ENCODE measurements at places on chromosomes 11 and 22.
A peak's percentile ranks its signal among the peaks of the same experiment; 100 is the strongest.

- DNase-seq = no peak
Observed at GRCh38 chr22:37427135-37427710, at the start of gene ELFN2. Gene ELFN2 (minus strand): TSS chr22:37427479. CDS start chr22:37375534, 51,945 bp downstream.

GRCh38 chr11:84799112-84799511, 828.0 kb downstream of the DLG2 start:
- no peak for DNase-seq

DNA sequence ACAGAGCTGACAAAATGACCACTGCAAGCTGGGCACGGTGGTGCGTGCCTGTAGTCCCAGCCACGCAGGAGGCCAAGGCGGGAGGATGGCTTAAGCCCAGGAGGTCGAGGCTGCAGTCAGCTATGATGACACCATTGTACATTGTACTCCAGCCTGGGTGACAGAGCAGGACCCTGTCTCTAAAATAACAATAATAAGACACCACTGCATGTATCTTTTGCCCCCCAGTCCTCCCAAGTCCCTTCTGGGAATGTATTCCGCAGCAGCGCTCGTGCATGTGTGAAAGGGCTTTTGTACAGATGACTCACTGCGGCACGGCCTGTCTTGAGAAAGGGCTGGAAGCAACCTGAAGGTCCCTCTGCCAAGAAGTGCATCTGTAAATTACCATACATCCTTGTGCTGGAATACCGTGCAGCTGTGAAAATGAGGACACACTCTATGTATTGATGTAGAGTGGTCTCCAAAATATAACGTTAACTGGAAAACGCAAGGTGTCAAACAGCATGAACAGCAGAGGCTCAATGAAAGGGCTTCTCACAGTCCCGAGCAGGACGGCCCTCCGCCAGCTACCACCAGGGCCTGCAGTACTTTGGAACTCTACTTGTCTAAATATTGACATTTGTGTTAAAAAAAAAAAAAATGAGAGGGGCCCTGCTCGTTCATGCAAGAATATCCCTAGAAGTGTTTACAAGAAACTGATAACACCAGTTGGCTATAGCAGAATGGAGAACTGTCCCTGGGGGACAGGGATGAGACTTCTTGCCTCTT, 9.0 kb upstream of the CDC42EP2 start:
- DNase-seq = no peak

DNA sequence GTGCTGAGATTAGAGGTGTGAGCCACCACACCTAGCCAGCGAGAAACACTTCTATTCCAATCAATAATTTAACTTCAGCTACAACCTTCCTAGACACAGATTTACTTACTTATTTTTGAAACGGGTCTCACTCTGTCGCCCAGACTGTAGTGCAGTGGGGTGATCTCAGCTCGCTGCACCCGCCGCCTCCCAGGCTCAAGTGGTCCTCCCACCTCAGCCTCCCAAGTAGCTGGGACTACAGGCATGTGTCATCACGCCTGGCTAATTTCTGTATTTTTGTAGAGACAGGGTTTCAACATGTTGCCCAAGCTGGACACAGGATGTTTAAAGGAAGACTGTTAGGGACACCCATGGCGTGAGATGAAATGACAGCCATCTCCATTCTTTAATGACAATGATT, 61.3 kb downstream of the MICAL3 start:
- DNase-seq = no peak

DNA sequence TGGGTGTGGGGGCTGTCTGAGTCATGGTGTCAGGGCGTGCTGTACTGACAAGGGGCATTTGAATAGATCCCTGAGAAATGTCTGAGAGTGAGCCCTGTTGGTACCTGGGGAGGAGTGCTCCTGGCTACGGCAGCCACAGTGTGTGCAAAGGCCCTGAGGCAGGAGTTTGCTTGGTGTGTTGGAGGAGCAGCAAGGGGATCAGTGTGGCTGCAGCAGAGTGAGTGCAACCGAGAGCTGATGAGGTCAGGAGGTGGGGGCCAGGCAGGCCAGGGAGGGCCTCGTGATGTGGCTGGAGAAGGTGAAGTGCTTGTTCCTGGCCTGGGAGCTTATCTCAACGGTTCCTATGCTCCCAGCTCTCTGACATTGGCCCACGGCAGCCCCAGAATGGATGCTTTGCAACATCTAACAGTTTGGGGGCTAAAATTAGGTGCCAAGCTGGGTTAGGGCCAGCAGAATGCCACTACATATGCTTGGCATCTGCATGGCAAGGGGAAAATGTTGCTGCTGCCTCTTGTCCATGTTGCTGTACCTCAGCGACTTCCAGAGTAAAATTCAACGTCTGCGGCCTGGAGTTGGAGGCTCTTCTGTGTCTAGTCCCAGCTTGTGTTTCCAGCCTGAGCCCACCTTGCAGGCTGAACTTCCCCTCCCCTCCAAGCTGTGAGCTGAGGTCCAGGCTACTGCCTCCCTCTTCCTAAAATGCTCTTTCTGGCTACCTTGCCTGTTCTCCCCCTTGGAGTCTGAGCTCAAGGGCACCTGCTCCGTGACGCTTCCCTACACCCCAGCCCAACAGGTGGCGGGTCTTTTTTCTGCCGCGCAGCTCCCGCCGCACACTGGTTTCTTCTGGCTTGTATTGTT, 48.2 kb upstream of the MYEOV start:
- DNase-seq = no peak

DNA sequence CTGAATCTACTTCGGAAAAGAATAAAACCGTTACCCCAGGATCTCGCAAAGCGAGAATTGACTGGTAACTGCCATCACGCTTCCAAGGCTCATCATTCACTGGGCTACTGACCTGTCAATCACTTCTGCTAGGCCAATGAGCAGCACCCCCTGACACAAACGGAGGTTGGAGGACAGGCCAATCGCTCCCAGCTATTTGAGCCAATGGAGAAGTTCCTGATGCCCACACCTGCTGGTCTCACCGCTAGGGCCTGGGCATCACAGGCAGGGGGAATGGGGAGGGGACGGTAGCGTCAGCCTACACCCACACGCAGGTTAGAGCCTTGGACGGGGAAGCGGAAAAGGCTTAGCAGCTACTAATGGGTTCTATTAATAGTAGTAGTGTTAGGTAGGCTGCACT, 56.7 kb upstream of the CHST1 start:
- no peak for DNase-seq

DNA sequence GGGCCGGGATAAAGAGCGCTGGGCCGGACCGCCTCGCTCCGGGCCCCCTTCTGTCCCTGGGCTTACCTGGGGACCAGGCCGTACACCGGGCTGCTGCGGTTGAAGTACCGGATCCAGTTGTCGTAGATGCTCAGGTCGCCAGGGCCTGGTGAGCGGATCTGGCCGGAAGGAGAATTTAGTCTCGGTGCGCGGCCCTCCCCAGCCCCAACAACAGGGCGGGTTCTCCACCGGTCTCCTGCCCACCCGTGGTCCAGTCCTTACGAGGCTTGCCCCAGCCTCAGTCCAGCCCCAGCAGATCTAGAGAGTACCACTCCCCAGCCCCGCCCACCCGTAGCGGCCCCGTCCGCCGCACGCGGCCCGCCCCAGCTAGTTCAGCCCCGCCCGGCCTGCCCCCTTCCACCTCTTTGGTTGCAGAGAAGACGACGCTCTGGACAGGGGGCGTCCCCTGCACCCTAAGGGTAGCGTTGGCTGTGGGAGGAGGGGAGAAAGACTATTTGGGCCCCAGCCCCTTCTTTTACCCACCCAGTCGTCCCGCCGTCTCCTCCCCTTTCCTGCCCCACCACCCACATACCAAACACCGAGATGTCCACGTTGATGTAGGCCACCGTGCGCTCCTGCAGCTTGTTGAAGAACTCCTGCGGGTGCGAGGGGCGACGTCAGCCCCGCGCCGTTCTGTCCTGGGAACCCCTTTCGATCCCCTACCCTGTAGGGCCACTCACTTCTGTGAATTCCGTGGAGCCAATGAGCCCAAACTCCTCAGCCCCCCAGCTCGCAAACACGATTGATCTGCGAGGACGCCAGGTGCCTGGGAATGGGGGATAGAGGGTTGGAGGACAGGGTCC, 6.8 kb downstream of the SAC3D1 start:
- DNase-seq = peak; percentile 36

DNA sequence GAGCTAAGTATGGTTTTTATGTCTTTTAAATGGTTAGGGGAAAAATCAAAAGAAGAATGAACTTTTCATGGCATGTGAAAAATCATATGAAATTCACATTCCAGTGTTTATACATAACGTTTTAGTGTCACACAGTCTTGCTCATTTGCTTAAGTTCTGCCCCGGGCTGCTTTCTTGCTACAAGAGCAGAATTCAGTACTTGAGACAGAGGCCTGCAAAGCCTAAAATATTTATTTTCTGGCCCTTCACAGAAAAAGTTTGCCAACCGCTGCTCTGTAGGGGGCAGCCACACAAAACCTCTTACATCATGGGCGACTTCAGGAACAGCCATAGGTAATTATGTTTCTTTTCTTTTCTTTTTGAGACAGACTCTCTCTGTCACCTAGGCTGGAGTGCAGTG, 1.0 kb upstream of the ATG2A start:
- peak; percentile 34 for DNase-seq

DNA sequence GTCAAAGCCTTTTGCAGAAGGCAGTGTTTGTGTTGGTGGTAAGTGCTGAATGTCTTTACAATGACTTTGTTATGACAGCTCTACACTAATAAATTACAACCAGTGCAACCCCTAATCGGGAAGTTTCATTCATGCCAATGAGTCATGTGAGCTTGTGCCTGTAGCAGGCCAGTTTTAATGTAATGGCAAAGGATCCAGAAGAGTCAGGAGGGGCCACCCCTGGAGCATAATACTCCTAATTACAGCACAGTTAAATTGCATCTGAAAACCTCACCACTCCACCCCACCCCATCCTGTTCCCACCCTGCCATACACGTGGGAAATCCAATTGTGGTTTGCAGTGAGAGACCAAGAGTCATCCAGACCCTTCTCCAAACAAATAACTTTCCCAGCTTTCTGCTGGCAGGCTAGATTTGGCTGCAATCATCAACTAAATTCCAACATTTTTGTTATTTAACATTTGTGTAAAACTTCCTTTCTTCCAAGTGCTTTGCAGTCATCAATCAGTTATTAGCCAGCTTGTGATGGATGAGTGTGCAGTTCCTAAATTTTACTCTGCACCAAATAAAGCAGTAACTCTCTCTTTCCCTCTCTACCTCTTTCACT, 277.3 kb upstream of the FAT3 start:
- no peak for DNase-seq

- no peak for DNase-seq
Observed at GRCh38 chr22:47553436-47553835, 791.0 kb downstream of the TBC1D22A start.

GRCh38 chr11:73019996-73020395, 122.1 kb downstream of the FCHSD2 start:
- DNase-seq = no peak

DNA sequence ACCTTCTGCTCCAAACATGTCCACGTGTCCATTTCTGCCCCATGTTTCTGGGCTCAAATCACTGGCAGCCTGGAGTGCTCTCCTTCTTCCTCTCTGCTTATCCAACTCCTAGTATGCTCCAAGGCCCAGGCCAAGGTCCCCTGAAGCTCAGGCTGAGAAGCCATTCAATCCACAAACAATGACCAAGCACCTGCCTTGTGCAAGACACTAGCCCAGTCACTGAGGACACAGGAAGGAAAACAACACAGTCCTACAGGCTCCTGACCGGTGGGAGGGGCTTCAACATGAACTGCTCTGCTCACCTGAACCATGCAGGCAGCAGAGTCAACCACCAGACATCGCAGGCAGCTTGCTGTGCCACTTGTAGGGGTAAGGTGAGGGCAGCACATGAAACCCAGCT, 93.6 kb downstream of the RPL27A start:
- no peak for DNase-seq

DNA sequence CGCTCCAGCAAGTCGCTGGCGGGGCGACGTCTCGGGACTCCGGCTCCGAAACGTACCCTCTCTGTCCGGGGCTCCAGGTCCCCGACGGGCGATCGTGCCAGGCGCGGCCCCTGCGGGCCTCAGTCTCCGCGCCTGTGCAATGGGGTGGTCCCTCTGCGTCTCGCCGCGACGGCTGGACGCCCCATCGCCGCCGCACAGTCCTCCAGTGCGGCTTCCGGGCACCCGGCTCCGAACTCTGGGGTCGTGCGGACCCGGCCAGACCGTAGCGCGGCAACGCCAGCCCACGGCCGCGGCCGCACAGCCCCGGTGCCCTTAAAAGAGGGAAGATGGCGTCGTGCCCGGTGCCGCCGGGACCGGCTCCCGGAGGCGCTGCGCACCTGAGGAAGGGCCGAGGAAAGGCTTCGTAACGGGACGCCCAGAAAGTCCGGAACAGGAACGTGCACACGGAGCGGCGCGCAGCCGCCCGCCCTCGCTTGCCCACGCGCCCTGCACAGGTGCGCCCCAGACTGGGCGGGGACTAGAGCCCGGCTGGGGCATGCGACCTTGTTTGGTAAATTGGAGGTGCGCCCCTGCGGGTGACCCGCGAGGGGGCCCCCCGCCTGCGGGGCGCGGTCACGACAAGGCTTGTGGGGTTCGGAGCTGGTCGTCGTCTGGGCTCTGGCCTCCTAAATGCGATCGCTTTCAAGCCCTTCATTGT, 525 bp downstream of the BIK start:
- no peak for DNase-seq

DNA sequence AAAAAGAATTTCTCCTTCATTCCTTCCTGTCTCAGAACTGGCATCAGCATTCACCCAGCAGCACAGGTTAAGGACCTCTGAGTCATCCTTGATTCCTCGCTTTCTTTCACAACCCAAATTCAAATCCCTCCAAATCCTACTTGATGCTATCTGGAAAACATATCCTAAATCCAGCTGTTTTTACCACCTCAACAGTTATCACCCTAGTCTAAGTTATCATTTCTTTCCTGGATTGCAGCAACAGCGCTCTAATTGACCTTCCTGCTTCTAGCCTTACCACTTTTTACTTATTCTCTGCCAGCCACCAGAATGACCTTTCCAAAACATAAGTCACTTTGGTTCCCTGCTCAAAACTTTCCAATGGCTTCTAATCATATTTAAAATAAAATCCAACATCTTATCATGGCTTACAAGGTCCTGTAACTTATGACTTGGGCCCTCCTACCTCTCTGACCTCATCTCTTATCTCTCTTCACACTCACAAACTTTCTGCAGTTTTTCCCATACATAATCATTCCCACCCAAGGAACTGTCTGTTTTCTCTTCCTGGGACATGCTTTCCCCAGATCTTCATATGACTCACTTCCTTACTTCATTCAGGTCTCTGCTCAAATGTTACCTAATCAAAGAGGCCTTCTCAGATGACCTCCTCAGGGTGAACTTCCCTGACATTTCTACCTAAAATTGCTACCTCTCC, 119.4 kb downstream of the TTC28 start:
- peak; percentile 23 for DNase-seq

DNA sequence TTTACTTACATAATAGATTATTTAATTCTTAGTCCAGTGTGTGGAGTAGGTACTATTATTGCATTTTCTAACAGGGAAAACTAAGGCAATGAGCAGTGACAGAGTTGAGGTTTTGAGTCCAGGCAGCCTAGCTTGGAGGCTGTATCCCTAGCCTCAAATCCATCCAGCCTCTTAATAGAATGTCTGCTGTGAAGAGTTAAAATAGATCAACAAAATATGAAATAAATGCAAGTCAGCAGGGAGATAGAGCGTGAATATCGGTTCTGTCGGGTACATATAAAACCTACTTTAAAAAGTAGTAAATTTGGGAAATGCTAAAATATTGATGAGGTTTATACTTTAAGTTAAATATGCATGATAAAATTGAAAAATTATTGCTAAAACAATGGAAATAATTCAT, 53.3 kb downstream of the MED15 start:
- DNase-seq = no peak

- DNase-seq = no peak
Observed at GRCh38 chr22:44424867-44425693, 73.0 kb downstream of the RTL6 start.
